ENCODE measurements at places on chromosomes 13 and 19. TPM values are rescaled to one million over a fixed set of nuclear protein-coding genes. Genes with fewer than 3 reads are reported as not detected.

- H3K36me3 ChIP-seq: peaks cover 26% of the 10 kb centered on the region
- peaks cover 16% of the 10 kb centered on the region for H3K27me3 ChIP-seq
- no peak for DNase-seq
- no peak overlapping the region for H3K4me3 ChIP-seq
These were observed 31.2 kb downstream of the GAS6 start for GRCh38 chr13:113832631-113833030.

DNA sequence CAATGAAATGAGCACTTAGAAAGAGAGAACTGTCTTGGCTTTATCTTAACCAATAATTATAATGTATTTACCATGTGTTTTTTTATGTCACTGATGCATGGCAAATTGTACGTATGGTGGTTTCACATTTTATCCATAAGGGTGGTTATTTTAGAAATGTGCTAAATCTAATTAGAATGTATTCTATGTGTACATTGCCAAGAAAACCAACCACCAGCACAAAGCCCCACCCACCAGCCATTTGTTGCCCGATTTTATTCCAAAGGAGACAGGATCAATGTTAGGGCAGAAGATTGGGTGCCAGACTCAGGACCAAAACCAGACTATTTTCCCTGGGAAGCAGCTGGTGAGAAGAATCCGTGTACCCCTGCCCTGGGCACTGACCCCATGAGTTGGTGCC is 63.0 kb upstream of the SOX1 start:
- no peak for DNase-seq
- H3K36me3 ChIP-seq: peaks cover 9% of the 10 kb centered on the region
- H3K27me3 ChIP-seq: peaks cover 3% of the 10 kb centered on the region
- no peak overlapping the region for H3K4me3 ChIP-seq
- no peaks in the 10 kb centered on the region for H3K4me1 ChIP-seq
- no peak overlapping the region for H3K27ac ChIP-seq

GRCh38 chr13:42600943-42601342 is 27.0 kb downstream of the TNFSF11 start:
- peaks cover 7% of the 10 kb centered on the region for H3K4me1 ChIP-seq
- no peak for DNase-seq
- H3K4me3 ChIP-seq: no peak overlapping the region
- H3K27me3 ChIP-seq: peaks cover 22% of the 10 kb centered on the region
- H3K36me3 ChIP-seq: no peaks in the 10 kb centered on the region

- H3K27ac ChIP-seq: peak overlapping the region; percentile 36
- DNase-seq: no peak
- H3K27me3 ChIP-seq: peaks cover 2% of the 10 kb centered on the region
- no peaks in the 10 kb centered on the region for H3K36me3 ChIP-seq
- H3K4me1 ChIP-seq: peaks cover 21% of the 10 kb centered on the region
These were observed 4.7 kb downstream of the LSM4 start for GRCh38 chr19:18317961-18318800.

GRCh38 chr19:41706741-41707501 is 1.5 kb upstream of the CEACAM5 start:
- H3K36me3 ChIP-seq: no peaks in the 10 kb centered on the region
- H3K27ac ChIP-seq: no peak overlapping the region
- peak; percentile 15 for DNase-seq

DNA sequence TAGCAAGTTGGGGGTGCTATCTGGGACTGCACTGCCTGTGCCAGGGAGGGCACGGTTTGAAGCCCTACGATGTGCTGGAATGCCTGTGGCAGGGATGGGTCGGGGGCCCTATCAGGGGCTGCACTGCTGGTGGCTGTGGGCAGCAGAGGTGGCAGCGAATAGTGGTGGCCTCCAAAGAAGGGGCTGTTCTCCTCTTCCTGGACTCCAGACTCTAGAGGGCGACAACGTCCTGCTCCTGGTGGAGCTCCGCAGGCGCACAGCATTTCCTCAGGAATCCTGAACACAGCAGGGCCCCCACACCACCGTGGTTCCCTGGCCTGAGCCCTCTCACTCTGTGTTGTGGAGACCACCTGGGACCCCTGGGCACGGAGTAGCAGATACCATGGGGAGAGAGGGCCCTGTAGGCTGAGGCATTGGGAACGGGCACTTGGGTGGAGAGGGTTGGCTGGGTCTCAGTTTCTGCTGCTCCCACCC is 145.6 kb downstream of the TNFRSF19 start:
- H3K4me3 ChIP-seq: no peak overlapping the region
- peaks cover 8% of the 10 kb centered on the region for H3K36me3 ChIP-seq
- H3K27me3 ChIP-seq: peaks cover 2% of the 10 kb centered on the region
- no peak overlapping the region for H3K27ac ChIP-seq
- H3K4me1 ChIP-seq: peaks cover 10% of the 10 kb centered on the region
- no peak for DNase-seq

GRCh38 chr13:75907044-75907443 is 270.9 kb downstream of the LMO7 start:
- H3K27me3 ChIP-seq: peaks cover 9% of the 10 kb centered on the region
- H3K4me1 ChIP-seq: peaks cover 12% of the 10 kb centered on the region
- no peak overlapping the region for H3K4me3 ChIP-seq
- DNase-seq: no peak
- no peaks in the 10 kb centered on the region for H3K36me3 ChIP-seq

- H3K27me3 ChIP-seq: no peaks in the 10 kb centered on the region
- H3K36me3 ChIP-seq: peaks cover 4% of the 10 kb centered on the region
- H3K4me3 ChIP-seq: no peak overlapping the region
- H3K4me1 ChIP-seq: no peaks in the 10 kb centered on the region
These were observed 343.4 kb downstream of the SLITRK5 start for GRCh38 chr13:88014527-88014926.

DNA sequence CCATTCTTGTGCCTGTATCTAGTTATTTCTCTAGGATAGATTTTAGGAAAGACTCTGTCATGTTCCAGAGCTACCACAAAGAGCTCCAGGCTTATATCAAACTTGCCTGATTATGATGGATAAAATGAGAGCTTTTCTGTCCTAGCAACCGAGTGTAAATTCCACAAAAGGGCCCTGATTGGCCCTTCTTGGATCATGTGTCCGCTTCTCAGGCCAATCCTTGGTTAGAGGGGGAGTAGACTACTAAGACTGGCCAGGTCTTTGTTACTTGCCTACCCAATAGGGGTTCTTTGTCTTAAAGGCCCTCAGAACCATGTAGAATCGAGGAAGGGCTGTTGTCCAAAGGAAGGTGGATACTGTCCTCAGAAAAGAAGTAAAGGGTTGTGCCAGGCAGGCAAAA is 2.4 kb downstream of the DHX34 start:
- peak; percentile 19 for DNase-seq
- H3K36me3 ChIP-seq: peaks cover 36% of the 10 kb centered on the region
- no peak overlapping the region for H3K27ac ChIP-seq
- no peak overlapping the region for H3K4me3 ChIP-seq
- peaks cover 5% of the 10 kb centered on the region for H3K27me3 ChIP-seq

DNA sequence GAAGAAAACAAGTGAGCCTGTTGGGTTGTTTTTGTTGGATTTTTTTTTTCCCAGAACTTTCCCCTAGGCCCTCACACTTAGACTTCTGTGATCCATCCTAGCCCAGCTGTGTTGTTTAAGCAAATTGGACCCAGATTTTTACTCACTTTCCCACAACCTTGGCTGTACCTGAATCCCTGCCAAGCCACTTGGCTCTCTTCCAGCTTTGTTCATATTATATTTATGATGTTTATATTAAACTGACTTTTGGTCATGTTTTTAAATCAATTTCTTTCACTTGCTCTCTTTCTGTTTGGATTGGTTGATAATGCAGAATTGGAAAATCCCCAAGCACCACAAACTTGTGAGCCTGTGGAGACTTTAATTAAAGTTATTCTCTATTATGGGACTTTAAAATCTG is 16.6 kb downstream of the OLFM4 start:
- H3K4me3 ChIP-seq: no peak overlapping the region
- DNase-seq: no peak
- H3K4me1 ChIP-seq: no peaks in the 10 kb centered on the region
- H3K27ac ChIP-seq: no peak overlapping the region
- no peaks in the 10 kb centered on the region for H3K27me3 ChIP-seq

DNA sequence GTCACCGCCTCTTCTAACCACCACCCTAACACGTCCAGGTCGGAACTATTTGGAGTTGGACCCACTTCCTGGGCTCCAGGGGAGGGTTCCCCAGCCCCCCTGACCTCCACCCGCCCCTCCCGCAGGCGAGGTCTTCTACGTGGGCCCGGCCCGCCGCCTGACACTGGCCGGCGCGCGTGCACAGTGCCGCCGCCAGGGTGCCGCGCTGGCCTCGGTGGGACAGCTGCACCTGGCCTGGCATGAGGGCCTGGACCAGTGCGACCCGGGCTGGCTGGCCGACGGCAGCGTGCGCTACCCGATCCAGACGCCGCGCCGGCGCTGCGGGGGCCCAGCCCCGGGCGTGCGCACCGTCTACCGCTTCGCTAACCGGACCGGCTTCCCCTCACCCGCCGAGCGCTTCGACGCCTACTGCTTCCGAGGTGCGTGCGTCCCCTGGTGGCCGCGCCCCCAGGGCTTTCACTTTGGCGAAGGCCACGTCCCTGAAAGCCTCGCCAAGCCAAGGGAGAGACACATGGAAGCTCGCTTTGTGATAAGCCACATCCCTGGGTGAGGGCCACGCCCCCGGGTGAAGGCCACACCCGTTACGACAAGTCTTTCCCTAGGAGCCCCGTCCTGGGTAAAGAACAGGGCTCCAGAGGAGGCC is 13.2 kb downstream of the NCAN start:
- DNase-seq: peak; percentile 39
- H3K4me1 ChIP-seq: no peaks in the 10 kb centered on the region
- no peak overlapping the region for H3K27ac ChIP-seq
- H3K4me3 ChIP-seq: peak overlapping the region; percentile 45
- H3K27me3 ChIP-seq: peaks cover 34% of the 10 kb centered on the region

DNA sequence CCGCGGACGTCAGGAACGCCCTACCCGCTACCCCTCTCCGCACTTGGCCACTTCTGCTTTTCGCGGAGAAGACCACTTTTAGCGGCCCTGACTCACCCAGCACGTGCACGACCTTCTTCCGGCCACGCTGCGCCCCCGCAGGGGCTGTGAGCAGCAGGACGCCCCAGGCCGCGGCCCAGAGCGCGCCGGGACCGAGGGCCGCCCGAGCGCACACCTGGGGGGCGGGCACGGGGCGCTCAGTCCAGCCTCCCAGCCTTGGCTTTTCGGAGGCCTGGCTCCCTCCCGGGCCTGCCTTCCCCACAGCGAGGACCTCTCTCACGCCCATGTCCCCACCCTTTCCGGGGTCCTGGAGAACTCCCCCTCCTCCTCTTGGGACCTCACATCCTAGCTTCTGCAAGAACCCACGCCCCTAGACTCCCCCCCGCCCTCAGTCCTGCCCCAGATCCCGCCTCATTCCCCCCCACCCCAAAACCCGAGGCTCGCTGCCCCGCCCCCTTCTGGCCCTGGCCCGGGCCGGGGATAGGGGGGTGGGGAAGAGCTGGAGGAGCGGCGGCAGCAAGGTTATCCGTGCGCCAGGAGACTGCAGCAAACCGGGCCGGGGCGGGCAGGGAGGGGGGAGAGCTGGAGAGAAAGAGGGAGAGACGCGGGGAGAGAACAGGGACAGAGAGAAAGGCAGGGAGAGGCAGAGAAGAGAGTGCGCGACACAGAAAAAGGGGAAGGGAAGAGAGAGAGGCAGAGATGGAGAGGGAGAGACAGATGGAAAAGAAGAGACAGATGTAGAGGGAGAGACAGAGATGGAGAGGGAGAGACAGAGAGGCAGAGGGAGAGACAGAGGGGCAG is 11.5 kb downstream of the TM6SF2 start:
- DNase-seq: no peak
- H3K27me3 ChIP-seq: peaks cover 32% of the 10 kb centered on the region
- no peak overlapping the region for H3K27ac ChIP-seq
- H3K36me3 ChIP-seq: no peaks in the 10 kb centered on the region

DNA sequence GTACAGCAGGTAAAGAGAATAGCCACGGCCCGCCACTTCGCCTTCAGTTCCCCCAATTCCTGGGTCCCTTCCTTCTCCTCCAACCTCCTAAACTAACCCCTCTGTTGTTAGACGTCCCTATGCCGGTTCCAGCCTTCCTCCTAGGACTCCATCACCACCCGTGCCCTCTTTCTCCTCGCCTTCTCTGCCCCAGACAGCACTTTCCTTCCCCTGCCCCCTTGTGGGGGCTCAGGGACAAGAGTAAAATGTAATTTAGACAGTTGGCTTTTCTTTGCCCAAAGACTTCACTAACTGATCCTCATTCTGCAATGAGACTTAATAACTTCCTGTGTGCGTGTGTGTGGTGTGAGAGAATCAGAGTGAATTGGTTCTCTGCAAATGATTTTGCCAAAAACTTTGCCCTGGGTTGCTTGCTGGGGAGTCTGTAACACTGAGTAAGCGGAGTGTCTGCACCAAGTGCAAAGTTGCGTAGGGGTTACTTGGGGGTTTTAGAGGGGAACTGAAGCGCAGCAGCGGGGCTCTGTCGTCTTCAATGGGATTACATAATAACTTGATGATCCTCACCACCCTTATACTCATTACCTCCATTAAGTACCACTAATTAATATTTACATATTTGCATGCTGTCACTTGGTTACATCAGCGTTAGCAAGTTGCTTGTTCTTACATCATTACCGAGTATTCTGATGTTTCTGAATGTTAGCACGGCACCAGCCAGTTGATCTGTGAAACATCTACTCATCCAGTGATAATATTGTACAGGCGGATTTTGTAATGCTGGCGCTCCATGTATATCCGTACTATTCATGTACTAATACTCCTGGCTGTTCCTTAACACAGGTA is 19.9 kb upstream of the SGCG start:
- H3K27ac ChIP-seq: no peak overlapping the region
- no peak overlapping the region for H3K4me3 ChIP-seq
- DNase-seq: no peak
- no peaks in the 10 kb centered on the region for H3K36me3 ChIP-seq
- H3K4me1 ChIP-seq: peaks cover 7% of the 10 kb centered on the region

GRCh38 chr13:44440046-44440608 is 66.5 kb downstream of the SERP2 start:
- peak overlapping the region; percentile 5 for H3K27ac ChIP-seq
- H3K27me3 ChIP-seq: peaks cover 7% of the 10 kb centered on the region
- H3K36me3 ChIP-seq: no peaks in the 10 kb centered on the region
- peaks cover 26% of the 10 kb centered on the region for H3K4me1 ChIP-seq
- DNase-seq: no peak

DNA sequence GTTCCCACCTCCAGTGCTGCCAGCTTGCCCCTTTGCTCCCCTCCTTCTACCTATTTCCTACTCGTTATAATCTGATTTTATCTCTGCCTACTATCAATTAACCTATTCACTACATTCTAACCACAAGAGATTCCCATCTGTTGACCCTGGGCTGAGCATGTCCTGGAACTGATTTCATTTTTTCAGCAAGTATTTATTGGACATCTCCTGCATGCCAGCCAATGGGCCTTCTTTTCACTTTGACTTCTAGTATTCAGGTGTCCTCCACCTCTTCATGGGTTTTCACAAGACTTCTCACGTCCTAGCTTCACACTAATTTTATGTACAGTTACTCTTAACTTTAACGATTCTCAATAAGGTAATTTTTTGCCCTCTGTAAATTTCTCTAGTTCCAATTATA is 282.7 kb upstream of the KLHL1 start:
- H3K4me1 ChIP-seq: no peaks in the 10 kb centered on the region
- no peak for DNase-seq
- H3K36me3 ChIP-seq: no peaks in the 10 kb centered on the region
- H3K27me3 ChIP-seq: no peaks in the 10 kb centered on the region
- H3K4me3 ChIP-seq: no peak overlapping the region
- H3K27ac ChIP-seq: no peak overlapping the region

Gene CEACAM20
- total RNA-seq: not detected

Gene ZNF530
- total RNA-seq: 3.9 TPM

Gene BEST2
- total RNA-seq: not detected

Gene FGF21
- not detected for total RNA-seq

Gene USHBP1
- total RNA-seq: not detected
